ENCODE measurements at places on chromosomes 12 and 14.

DNA sequence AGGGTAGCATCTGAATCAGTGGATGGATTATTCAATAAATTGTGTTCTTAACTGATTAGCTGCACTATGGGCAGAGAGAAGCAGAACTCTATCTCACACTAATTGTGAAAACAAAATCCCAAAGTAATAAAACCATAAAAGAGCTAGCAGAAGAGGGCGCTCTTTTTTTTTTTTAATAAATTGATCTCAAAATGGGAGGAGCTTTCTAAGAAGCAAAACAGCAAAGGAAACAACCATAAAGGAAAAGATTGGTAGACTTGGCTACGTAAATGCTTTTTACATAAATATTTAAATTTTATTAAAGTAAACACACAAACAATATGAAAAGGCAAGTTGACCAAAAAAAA lies 1.5 kb upstream of the TM7SF3 start:
- DNase-seq, result no peak

- no peak for DNase-seq
Measured at GRCh38 chr12:24268663-24269186, 319.3 kb upstream of the SOX5 start.

GRCh38 chr12:132713123-132713522 lies 2.5 kb downstream of the PGAM5 start:
- no peak for DNase-seq

DNA sequence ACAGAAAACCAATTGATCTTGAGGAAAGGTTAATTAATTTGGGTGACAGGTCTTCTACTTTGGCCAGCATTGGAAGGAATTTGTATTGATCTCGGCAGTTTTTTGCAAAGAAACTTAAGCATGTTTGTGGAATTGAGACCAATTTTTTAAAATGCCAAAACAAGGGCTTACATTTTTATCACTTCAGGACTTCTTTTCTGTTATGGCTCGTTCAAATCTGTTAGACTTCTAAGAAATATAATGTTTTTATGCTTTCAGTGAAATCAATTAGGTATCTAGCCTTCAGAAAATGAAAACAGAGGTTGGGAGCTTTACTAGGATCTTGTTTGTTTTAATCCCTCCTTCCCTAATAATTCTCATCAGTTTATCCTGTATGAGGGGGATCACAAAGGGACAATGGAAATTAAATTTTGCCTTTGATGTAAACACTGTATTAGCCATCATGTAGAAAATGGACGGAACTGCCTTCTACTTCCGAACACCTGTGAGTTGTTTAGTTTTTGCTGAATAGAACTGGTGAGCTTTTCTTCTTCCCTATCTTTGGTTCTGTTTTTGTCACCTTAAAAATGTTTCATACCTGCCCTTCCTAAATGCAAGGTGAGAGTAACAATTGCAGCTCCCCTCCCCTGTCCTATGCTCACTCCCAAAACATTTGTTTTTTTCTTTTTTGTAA lies 7.8 kb downstream of the FOXA1 start:
- no peak for DNase-seq

DNA sequence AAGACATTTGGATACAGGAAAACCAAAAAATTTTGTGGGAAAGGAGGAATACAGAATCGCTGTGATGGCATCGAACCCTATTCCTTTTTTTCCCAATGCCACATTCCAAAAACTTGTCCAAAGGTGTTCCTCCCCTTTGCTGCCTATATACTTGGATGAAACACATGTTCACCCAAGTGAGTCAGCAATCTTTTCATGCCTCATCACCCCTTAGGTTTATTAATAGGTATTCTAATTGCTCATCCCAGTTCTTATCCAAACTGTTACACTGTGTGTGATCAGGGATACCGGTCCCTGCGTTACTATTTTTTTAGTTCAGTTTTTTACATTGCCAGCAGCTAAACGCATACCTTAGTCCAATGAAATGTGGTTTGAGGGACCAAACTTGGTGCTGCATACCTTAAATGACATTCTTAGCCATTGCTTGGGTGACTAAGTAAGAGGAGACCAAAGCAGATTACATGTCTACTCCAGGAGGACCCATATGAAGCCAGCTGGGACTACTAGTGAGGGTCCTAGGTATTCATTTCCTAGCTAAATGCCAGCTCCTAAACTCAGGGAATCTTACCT lies 20.6 kb upstream of the ST8SIA1 start:
- no peak for DNase-seq

DNA sequence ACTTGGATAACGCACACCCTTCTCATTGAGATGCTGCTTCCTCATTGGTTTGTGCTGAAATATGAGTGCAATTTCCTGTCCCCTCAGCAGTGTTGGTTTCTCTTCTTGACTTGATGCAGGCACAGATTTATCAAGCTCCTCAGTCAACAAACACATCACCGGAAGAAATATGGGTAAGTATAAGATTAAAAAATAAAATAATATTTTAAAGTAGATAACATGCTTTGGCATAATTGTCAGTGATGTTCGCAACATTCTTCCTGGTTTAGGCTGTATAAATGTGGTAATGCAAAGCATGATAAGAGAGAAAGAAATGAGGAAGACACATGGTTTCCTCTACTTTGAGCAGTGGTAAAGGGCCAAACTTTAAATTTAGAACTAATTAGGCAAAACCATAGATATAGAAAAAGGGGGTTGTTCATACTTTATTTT lies at the start of gene GPR65:
Gene GPR65, plus strand, starts transcription at position 86 of the 432 bp plus-strand sequence. CDS start 5,713 bp downstream, outside the sequence.
- DNase-seq, result no peak

DNA sequence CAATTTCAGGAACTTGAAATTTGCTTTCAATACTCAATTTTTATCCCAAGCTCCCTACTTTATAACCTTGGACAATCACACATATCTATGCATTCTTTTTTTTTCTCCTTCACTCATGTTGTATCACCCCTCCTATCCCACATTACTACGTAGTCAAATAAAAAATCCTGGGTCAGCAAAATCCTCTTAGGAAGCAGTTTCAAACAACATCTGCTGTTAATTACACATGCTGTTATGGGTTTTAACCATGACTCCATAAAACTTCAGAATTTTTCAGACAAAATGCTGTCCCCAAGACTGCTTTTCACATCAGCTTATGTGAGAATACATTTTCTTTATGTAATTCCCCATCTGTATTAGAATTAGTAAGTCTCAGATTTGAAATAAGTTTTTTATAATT lies 61.7 kb downstream of the LRFN5 start:
- no peak for DNase-seq

GRCh38 chr12:52005903-52006703 lies 643 bp upstream of the TAMALIN start:
- peak; percentile 33 for DNase-seq

- DNase-seq, result no peak
Measured at GRCh38 chr14:21203470-21204166, 47.8 kb upstream of the OR5AU1 start.

DNA sequence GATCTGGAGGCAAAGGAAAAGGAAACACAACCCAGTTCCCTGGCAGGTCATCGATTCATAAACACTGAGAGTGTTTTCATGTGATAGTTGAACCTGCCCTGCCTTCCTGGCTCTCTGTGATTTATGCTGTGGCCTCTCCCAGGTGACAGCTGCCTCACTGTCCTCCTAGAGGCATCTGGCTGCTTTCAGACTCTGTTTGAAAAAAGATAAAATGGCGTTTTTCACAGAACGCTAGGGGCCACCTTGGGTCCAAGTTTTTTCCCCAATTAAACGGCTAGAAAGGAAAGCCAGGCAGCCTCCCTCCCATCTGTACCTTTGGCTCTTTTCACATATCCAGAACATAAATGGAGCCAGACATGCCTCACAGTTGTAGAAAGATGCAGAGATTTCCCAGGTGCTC lies 252.6 kb upstream of the CCDC196 start:
- no peak for DNase-seq
